ENCODE measurements at places on chromosomes 13 and 19.

DNA sequence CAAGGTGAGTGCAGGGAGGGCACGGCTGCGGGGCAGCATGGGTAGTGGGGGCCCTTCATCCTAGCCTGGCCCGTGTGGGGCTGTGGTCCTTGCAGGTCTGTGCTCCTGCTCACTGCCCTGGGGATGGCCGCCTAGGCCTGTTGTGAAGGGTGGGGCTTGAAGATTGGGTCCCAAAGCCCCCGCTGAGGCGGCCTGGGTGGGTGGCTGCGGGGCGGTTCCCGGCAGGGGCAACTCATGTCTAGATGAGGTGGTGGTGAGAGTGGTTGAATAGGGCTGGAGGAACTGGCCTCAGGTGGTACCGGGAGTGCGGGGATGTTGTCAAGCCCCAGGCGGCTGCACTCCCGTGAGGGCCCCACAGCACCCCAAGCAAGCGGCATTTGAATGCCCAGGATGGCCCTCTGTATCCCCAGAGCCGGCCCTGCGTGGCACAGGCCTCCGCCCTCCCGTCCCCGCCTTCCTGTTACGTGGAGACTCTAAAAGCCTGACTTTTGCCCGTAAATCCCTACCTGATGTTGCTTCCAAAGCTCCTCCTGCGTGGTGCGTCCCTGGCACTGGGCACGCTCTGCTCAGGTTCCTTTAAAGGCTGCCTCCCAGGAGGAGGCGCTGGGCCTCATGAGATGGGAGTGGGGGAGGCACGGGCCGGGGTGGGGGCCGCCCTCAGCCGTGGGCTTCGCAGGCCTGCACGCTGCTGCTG, 15.0 kb downstream of the SPPL2B start:
- no peak for DNase-seq

DNA sequence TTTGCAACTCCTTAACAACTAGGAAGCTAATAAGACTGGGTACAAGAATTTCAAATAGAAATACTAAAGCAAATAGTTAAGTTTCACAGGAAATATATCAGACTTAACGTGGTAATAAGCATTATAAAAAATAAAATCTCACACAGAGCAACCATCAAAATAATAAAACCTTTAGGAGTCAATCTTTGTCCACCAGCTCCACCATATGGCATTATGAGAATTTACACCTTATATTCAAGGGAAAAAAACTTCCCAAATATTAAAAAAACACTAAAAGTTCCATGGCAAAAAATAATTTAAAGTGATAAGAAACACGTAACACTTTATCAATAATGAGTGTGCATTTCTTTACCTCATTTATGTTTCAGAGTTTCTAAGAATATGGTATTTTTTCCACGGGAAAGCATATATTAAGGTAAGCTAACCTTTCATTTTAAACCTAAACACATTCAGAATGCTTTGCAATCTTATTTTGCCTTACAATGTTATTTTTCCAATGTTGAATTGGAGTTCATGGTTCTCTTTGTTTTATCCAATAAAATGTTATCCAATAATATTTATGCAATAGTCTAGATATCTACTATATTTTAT, 423.2 kb upstream of the SGCG start:
- DNase-seq, result no peak

GRCh38 chr13:28744091-28744536, 25.3 kb upstream of the SLC46A3 start:
- no peak for DNase-seq

- DNase-seq, result no peak
Observed at GRCh38 chr13:65808061-65808460, 1422.1 kb downstream of the PCDH9 start.

DNA sequence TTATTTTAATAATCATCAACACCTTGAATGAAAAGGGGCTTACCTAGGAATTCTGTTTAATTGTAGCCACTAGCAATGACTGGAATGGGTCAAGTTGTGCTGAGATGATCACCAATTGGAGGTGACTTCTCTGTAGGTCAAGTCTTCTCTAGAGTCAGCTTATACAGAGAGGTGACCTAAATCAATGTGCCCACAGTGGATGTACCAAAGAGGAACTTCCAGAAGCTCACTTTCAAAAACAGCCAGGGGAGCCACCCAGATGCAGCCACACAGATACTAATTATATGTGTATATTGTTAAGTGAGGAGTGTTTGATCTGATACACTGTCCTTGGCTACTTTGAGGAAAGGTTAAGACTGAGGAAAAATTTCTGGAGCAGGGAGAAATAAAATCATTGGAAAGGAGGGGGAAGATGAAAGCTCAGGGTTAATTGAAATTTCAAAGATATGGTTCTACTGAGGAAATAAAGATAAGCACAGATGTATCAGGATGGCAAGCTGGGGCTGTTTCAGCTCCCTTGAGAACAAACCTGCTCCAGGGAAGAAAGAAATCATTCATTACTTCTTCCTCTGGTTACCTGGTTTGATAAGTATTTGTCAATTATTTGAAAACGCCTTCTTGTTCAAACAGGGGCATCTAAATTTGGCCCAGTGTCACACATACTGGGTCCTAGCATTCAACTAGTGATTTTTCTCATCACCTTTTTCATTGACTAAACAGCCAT, 5.1 kb downstream of the GPR183 start:
- DNase-seq, result no peak

DNA sequence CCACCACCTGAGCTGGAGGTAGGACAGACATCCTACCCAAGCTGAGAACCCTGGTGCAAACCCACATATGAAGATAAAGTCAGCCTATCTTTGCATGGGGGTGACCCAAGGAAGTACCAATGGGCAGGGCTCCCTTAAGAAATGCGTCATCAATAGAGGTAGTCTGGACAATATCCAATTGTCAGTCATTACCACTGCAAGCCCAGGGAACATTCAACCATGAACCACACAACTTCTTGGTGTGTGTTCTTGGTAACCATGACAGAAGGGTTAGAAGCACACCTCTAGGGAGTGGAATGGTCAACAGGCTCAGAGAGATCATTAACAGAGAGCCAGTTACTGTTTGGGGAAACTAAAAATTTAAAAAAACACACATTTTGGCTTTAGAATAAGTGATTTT, 34.7 kb upstream of the DOCK9 start:
- no peak for DNase-seq

GRCh38 chr13:110546926-110547325, 14.6 kb downstream of the RAB20 start:
- DNase-seq, result peak; percentile 85
